ENCODE measurements at places on chromosomes 1 and 21.

DNA sequence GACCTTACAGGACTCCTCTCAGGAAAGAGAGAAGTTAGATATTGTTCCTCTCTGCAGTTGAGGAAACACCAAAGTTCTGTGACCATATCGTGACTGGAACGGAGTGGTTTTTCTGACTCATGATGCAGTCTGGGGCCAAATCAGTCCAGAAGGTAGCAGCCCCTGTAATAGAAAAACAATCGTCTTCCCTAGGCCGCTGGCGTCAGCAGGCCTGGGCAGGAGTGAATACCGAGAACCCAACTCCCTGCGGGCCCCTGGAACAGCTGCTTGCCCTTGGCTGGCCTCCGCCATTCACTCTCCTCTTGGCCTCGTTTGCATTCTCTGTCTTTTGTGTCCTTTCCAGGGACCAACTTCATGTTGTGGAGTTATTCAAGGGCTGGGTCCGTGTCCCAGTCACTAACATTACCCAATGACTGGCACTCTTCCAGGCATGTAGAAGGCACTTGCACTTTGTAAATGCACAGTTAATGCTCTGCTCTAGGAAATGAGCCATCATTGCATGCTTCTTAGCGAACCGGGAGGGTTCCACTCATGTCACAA lies 10.9 kb upstream of the CD101 start:
- no peak for DNase-seq

GRCh38 chr1:169086603-169087455 lies 19.7 kb upstream of the ATP1B1 start:
- no peak for DNase-seq

DNA sequence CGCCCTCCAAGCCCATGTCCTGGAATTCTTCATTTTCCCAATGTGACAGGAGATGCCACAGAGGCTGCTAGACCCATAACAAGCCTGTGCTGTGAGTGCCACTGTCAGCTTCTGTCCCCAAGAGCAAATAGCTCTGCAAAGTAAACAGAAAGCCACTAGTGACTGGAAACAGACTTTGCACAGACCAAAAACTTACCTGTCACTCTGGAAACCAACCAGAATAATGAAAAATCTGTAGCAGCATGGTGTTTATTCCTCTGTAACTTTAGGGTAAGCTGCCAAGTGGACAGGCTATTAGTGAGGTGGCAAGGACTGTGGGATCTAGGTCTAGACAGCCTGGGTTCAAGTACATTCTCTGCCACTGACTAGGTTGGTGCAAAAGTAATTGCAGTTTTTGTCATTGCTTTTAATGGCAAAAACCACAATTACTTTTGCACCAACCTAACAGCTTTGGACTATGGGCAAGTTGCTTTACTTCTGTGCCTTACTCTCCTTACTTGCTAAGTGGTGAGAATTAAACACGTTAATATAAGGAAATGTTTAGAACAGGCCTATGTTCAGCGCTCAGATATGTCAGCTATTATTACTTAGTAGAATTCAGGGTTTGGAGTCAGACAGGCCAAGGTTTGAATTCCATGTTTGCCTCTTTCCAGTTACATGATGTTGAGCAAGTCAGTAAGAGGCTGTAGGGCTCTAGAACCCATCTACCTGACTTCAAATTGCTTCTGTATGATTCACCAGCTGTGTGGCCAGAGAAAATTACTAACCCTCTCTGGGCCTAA lies at the start of gene C8B:
C8B (minus strand) TSS at position 100 of the 782 bp plus-strand sequence; CDS start at position 33, 67 bp downstream.
- no peak for DNase-seq

- no peak for DNase-seq
Measured at GRCh38 chr1:44855742-44856141, 12.7 kb upstream of the PTCH2 start.

DNA sequence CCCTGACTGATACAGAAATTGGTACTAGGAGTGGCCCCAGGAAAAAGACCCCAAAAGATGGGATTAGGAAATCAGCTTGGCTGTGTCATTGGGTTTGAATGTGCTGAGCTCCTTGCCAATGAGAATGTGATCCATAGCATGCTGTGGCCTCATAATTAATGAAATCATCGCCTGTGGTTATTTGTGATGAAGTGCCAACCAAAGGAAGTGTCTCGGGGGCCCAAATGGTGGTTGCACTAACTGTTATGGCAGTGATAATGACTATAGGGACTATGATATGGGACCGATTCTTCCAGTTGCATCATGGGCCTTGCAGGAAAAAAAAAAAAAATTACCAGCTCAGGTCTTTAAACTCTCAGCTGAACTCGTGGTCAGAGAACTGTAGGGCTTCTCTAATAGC lies 15.4 kb upstream of the ZDHHC18 start:
- DNase-seq, result no peak

- no peak for DNase-seq
Measured at GRCh38 chr1:64499966-64500365, 30.0 kb downstream of the CACHD1 start.

GRCh38 chr1:152663098-152663497 lies at the start of gene LCE2D:
TSS of gene LCE2D (plus strand) at chr1:152663380. CDS start at chr1:152664106, 726 bp downstream.
- no peak for DNase-seq

GRCh38 chr1:154842635-154843034 lies 27.4 kb downstream of the KCNN3 start:
- no peak for DNase-seq

DNA sequence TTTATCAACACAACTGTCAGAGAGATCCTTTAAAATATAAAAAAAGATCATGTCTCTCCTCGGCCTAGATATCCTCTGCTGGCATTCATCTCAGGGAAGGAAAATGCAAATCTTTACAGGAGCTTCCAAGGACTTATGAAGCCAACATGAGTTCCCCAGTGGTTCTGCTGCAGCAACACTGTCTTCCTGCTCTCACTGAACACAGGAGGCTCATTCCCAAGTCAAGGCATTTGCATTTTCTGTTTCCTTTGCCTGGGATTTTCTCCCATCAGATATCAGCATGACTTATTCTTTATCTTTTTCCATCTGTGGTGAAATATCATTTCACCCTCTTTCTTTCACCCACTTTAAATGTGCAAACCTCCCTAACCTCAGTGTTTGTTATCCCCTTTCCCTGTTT lies 513.8 kb upstream of the ZP4 start:
- DNase-seq, result no peak

GRCh38 chr1:32454726-32455125 lies 10.1 kb upstream of the ZBTB8B start:
- DNase-seq, result no peak

GRCh38 chr1:206687915-206688442 lies 3.3 kb downstream of the MAPKAPK2 start:
- DNase-seq, result no peak

- no peak for DNase-seq
Measured at GRCh38 chr1:47794081-47794480, 203.1 kb downstream of the TRABD2B start.
